ENCODE measurements at places on chromosomes 13 and 19.

- no peak for DNase-seq
These were observed 34.5 kb upstream of the MRI1 start for GRCh38 chr19:13729859-13730258.

- DNase-seq = no peak
These were observed 179.8 kb downstream of the COG6 start for GRCh38 chr13:39835253-39835652.

DNA sequence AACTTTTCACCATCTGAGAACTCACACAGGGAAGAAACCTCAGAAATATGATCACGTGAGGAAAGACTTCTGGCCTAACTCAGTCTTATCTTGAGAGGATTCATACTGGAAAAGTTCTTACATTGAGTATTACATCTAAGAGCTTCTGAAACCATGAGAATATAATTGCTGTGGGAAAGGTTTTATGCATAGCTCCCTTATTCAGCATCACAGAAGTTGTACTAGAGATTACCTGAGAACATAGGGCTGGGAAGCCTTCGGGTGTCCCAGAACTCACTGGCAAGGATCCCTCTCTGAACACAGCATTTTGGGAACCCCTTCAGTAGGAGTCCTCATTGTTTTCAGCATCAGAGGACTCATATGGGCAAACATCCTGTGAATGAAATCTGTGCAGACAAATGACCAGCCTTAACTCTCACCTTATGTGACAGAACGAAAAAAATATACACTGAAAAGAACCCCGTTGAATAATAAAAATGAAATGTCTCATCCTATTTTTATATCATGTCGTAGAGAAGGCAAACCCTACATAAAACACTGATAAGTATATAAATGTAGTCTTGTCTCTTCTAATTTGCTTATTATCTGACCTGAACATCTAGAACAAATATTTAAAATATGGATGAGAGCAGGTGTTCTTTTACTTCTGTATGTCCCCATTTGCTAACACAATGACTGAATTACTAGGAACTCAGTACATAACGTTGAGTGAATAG is 14.2 kb downstream of the ZNF274 start:
- DNase-seq = no peak

DNA sequence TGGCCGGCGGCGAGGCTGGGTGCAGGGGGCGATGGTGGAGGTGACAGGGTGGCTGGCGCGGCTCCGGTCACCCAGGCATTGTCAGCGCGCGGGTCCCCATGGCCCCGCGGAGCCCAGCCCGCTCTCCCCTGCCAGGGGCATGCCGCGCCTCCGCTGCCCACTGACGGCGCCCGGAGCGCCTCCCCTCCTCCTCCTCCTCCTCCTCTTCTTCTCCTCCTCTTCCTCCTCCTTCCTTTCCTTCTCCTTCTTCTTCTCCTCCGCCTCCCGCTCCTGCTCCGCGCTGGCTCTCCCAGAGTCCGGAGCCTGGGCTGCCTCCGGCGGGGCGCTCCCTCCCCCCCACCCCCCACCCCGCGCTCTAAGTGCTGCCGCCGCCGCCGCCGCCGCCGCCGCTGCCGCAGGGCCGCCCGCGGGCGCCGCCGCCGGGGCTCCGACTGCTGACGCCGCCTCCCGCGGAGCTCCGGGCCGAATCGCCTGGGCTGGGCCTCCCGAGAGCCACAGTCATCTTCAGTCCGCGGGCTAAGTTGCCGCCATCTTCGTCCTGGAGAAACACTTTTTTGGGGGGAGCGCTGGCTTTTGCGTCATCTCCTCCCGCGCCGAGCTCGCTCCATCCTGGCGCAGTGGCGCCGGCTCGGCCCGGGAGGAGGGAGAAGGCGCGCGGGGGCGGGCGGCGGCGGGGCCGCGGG is 348.3 kb downstream of the LIG4 start:
- peak; percentile 57 for DNase-seq

DNA sequence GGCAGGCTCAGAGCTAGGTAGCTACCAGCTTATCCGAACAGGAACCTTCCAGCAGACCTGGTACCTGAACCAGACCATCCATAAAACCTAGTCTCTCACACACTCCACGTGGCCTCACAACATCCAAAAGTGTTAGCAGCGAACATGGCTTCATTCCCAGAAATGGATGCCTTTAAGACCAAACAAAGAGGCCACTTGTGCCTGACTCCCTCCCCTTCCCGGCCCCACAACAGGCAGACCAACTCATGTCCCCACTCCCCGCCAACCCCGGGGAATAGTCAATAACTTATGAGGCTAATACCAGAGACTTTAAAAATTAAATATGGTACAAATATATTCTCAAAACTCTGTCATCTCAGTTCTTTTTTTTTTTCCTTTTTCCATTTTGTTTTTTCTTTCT is 46.2 kb downstream of the ZNF557 start:
- DNase-seq = no peak

DNA sequence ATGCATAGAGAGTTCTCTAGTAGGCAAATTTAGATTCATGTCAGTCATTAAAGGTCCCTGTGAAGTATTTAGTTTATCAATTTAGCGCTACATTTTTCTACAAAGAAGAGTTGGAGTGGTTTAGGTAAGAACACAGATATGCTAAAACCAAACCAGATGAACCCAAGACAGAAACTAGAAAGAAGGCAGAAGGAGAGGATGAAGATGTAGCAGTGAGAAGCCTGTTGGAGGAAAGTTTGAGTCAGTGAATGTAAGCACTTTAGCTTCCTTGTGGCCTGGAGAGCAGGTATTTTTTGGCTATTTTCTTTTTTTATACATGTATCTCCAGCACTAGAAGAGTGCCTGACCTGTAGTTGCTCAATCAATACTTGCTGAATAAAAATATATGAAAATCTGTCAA is 223.7 kb downstream of the KCNRG start:
- DNase-seq = no peak

GRCh38 chr13:76722782-76723181 is 163.4 kb downstream of the KCTD12 start:
- DNase-seq = no peak

GRCh38 chr13:93881411-93881810 is 598.1 kb downstream of the DCT start:
- DNase-seq = no peak

DNA sequence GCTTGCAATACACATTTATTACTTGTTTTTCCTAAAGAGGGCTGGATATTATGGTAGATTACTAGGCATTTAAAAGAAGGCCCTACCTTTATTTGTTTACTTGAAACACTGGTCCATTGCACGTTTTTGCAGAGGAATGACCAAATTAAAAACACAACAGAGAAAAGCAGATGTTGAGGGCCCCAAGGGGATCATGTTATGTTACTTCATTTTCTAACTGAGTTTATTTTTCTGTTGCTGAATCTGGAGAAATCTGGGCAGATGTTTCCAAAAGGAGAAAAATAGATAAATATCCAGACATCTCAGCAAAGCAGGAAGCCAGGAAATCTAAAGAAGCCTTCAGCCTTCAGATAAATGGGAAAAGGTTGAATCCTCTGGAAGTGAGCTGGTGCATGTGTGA is 353.0 kb downstream of the NDFIP2 start:
- DNase-seq = no peak

GRCh38 chr19:21698215-21698614 is 69.2 kb downstream of the ZNF100 start:
- DNase-seq = no peak

DNA sequence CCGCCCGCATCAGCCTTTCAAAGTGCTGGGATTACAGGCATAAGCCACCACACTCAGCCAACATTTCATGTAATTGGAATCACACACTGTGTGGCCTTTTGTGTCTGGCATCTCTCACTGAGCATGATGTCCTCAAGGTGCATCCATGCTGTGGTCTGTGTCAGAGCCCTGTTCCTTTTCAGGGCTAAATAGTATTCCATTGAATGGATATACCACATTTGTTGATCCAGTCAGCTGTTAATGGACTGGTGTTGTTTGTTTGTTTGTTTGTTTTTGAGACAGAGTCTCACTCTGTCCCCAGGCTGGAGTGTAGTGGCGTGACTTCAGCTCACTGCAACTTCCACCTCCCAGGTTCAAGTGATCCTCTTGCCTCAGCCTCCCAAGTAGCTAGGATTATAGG is 17.9 kb downstream of the ATCAY start:
- no peak for DNase-seq

DNA sequence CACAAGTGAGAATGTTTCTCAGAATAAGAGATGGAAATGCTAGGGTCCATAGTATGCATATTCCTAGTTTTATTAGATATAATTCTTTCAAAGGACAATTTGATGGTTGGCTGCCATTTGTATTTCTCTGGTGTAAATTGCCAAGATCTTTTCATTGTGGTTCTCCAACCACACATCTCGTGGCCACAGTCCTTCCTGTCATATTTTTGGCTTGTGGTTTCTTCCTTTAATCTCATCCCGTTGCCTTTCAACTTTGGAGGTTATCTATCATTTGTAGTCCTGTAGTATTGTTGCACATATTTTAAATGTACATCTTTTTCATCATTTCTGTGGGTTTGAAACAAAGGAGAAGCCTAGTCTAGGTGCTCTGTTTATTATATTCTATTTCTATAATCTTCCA is 61.2 kb downstream of the WASF3 start:
- no peak for DNase-seq

- DNase-seq = no peak
These were observed 33.4 kb downstream of the STARD13 start for GRCh38 chr13:33252135-33252534.

DNA sequence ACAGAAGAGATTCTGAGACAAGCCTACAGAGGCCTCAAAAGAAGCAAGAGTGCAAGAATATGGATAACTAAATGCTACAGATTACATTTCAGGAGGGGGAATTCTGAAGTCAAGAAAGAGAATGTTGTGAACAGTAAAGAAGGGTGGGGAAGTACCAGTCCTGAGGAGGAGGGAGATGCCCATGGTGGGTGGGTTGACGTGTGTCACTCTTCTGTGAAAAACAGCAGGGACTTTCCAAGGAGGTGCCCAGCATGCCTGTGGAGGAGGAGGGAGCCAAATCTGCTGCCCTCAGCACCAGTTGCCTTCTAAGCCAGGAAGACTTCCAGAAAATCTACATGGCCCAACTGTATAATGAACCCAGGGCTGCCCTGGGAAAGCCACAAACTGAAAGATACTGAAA is 87.7 kb downstream of the SGCG start:
- no peak for DNase-seq

GRCh38 chr19:41895745-41896580 is 13.0 kb downstream of the ARHGEF1 start:
- DNase-seq = no peak

DNA sequence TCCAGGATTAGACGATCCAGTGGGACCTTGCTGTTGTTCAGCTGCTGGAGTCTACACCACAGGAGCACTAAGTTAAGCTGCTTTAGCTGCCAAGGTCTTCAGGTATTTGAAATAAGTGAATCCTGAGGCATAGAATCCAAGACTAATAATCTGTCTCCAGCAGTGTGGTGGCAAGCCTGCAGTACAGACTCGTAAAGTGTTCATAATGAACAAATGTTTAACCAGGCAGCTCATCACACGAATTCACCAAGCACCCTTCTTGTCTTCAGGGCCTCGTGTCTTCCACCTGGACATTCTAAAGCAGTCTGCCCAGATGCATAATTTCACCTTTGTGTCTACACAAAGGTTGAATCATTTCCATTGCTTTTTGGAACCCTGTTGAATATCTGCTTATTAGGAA is 5.3 kb downstream of the ATP11A start:
- no peak for DNase-seq

GRCh38 chr19:21210037-21210621 is 68.3 kb downstream of the ZNF431 start:
- no peak for DNase-seq

DNA sequence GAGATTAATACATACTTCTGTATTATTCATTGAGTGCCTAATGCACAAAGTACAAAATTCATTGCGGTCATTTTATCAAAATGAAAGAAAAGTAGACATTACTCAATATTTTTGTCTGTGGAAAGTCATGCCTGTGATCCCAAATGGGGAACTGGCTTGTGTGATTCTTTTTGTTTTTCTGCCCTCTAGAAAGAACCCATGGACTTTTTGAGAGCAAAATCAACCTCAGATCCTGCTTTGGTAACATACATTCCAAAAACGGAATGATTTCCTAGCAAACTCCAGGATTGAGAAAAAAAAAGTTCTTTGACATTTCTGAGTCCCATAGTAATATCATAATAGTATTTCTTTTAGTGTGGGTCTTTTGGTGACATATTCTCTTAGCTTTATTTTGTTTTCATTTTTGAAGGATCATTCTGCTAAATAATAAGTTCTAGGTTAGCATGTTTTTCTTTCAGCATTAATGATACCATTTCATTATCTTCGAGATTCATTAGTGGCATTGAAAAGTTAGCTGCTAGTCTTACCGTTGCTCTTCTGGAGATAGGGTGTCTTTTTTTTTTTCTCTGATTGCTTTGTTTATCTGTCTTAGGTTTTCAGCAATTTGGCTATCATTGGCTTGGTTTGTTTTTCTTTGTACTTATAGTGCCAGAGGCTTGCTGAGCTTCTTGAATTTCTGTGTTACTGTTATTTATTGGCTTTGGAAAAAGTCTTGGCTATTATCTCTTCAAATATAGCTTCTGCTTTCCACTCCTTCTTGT is 102.4 kb upstream of the CSNK1A1L start:
- DNase-seq = no peak

GRCh38 chr13:91172160-91172559 is 175.3 kb upstream of the MIR17HG start:
- no peak for DNase-seq

DNA sequence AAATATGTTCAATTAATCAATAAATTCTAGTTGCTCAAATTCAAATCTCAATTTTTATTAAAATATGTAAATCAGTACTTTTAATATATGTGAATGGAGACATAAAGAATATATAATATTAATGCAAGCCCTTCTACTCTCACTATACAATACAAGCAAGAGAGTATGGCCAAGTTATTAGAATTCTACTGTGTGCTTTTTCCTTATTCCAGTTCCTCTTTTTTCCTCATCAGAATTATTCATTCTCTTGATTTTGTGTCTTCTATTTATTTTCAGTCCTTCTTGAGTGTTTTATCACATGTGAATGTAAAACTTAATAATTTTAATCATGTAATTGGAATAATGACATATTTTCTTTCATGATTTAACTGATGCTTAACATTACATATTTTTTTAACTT is 276.8 kb downstream of the PCDH20 start:
- DNase-seq = no peak

- no peak for DNase-seq
These were observed 8.6 kb downstream of the RFPL4AL1 start for GRCh38 chr19:55777528-55777927.

- DNase-seq = no peak
These were observed 11.0 kb downstream of the SGTA start for GRCh38 chr19:2771786-2772674.

All from SHP77 treated with DMSO at 0.1 percent for 48 hours (cell line).